ENCODE measurements at places on chromosomes 4 and X.

- DNase-seq = no peak
These were observed 3.9 kb upstream of the HAUS7 start for GRCh38 chrX:153474266-153474665.

DNA sequence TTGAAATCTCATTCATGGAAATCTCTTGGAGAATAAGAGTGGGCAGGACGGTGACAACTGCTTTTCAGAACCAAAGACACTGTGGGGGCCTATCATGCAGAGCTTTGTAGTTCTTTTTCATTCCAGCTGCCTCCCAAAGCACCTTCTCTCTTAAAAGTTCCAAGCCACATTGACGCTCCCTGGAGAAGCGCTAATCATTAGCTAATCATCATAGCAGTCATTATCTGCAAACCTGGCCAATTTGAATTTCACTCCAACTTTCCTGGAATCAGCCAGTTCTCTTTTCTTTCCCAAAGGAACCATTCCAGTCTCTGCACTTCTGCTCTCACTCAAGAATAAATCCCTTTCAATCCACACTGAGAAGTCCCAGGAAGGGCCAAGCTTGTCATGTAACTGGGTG lies 1144.1 kb upstream of the IGFBP7 start:
- DNase-seq = no peak

DNA sequence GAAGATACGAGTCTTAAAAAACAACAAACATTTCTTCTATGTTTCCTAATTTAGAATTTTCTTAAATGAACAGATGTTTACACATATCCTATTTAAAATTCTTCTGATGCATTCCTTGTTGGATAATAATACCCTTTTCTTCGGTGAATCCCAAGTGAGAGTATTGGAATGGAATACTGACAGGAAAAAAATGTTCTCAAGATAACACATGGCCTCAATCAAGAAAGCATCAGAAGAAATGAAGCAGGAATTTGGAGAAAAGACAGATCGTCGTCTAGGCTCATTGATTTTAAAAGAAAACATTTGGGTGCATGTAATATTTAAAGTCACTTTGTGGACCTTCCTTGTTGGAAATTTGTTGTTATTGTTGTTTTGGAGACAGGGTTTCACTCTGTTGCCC lies 196.9 kb upstream of the ANK2 start:
- DNase-seq = no peak

- DNase-seq = no peak
These were observed 40.7 kb downstream of the NPY2R start for GRCh38 chr4:155249016-155249566.

GRCh38 chr4:80423553-80424224 lies 88.2 kb downstream of the CFAP299 start:
- no peak for DNase-seq

- DNase-seq = no peak
These were observed 17.2 kb upstream of the HOPX start for GRCh38 chr4:56698329-56698728.

DNA sequence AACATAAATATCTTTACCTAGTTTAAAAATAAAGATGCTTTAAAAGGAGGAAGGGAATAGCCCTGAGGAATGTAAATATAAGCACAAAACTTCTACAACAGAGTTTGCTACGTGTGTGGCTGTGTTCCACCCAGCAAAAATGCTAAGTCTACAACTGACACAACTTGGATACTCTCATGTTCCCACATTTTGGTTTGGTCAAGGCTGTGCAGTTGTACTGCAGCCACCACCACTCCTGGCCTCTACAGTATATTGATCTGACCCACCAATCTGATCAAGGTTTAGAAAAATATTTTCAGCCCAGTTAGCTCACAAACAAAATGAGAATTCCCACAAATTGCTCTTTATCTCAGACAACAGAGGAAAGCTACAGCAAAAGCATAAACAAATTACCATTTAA lies 12.1 kb downstream of the F9 start:
- DNase-seq = no peak

DNA sequence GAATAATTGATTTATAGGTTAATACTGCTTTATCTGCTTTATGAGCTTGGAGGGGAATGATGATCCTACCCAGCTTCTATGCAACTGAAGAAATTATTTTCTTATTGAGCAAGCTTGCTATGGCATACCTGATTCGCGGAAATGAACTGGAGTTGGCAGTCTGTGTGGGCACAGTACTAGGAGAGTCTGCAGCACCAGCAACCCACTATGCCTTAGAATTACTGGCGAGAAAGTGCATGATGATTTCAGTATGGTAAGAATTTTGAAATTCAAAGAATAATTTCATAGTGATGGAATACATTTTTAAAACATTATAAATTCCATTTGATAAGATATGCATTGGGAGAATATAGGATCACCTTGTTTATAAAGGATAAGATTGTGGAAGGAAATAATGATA lies 32.3 kb downstream of the SPATA4 start:
- DNase-seq = no peak

- no peak for DNase-seq
These were observed 73.9 kb upstream of the MED14 start for GRCh38 chrX:40809210-40809609.

GRCh38 chr4:102411408-102411807 lies 66.1 kb upstream of the SLC39A8 start:
- no peak for DNase-seq

DNA sequence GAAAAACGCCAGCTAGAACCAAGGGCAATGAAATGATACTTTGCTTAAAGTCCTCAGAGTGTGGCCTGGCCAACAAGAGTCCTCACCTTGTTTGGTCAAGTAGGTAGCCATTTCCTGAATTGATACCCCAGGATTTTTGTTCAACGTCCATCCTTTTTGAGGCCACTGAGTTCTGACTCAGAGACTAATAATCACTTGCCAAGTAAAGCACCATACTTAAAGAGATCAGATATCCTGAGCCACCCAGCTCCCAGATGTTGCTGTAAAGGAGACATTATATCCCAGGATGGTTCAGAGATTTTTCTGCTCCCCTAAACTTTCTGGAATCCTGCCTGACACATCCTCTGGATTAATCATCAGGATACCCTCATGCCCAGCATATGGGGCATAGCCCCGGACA lies 190.9 kb downstream of the RAP1GDS1 start:
- DNase-seq = no peak

DNA sequence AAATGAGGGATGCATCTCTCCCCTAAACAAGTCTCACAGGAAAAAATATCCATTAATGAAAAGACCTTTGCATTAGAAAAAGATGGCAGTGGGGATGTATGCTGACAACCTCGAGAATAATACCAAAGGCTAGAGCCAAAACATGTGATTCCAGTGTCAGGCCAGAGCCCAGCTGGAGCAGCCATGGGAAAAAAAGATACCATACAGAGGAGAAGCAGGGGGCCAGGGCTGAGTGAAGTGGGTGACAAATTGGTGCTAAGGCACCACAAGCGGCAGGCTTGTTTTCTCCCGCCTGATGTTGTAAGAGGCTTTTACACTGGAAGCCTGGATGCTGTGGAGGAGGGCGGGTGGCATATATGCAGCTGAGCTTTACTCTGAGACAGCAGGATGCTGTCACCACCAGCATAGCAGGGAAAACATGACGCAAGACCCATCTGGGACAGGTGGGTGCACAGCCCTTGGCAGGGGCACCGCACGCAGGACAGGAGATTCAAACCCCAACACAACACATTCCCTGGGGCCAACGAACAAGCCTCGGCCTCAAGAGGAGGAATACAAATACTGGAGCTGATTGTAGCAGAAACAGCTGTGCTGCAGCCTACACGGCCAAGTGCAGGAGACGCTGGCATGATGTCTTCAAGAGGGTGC lies 91.9 kb downstream of the TSPAN5 start:
- DNase-seq = no peak

GRCh38 chr4:164116286-164116685 lies 621.8 kb downstream of the TMA16 start:
- DNase-seq = no peak

- no peak for DNase-seq
These were observed 17.4 kb upstream of the UBA1 start for GRCh38 chrX:47176101-47176740.

DNA sequence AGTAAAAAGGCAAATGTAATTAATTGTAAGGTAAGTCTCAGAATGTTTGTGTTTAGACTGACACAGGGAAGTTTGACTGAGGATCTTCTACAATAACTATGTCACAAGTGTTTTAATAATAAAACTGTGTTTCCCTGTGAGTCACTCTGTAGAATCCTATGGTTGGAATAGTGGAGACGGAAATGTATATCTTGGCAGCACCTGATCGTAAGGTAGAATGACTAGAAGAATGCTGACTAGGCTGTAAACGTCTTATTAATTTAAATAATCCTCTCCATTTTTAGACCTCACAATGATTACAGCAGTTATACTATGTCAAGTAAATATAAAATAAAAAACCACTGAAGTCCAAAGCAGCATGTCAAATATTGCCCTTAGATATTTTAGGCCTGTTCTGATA lies 266.0 kb downstream of the CCSER1 start:
- DNase-seq = no peak

- DNase-seq = no peak
These were observed 250.0 kb downstream of the GPAT3 start for GRCh38 chr4:83785891-83786290.

GRCh38 chrX:19487520-19488200 lies 27.6 kb downstream of the MAP3K15 start:
- DNase-seq = no peak

- DNase-seq = no peak
These were observed 247.7 kb downstream of the IL15 start for GRCh38 chr4:141884070-141884469.

DNA sequence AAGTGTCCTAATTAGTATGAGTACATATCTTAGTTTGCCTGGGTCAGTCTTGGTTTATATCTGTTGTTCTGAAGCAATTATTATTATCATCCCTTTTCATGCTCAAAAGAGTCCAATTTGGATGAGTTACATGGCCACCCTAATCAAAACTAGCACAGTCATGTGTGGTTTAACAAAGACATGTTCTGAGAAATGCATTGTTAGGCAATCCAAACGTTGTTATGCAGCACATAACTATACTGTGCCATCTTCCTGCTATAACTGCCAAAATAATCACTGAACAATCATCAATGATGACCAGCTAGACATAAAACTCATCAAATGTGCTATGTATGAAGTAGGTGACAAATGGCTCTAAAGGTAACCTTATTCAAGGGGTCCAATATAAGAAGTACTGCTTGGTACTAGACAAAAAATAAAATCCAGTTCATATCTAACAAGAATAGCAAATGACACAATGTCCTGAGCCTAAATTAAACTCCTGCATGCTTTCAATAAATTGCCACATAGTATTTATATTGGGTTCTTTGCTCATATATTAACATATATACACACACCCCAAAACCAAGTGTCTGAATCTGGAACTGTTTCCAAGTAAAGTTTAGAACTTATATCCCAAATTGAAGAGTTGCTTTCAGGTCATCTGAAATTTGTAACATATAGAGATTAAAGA lies 41.9 kb downstream of the CNOT6L start:
- DNase-seq = no peak

- DNase-seq = no peak
These were observed 111.6 kb upstream of the PTPN13 start for GRCh38 chr4:86482306-86483172.

DNA sequence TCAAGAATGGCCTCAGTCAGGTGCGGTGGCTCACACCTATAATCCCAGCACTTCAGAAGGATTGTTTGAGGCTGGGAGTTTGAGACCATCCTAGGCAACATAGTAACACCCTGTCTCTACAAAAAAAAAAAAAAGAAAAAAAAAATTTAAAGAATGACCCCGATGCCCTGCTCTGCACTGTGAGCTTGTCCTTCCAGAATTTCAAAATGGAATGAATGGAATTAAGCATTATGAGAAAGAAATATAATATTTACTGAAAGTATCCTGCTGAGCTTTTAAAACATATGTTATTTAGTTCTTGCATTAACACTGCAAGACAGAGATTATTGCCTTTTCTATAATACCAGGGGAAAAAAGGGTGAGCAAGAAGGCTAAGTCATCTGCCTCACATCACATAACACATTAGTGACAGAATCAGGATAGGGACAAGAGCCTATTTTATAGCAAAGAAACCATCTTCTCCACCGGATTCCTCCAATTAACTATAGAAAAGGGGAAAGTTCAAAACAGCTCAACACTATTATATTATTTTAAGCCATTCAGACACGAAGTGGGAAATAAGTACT lies 41.9 kb upstream of the GAB1 start:
- no peak for DNase-seq

DNA sequence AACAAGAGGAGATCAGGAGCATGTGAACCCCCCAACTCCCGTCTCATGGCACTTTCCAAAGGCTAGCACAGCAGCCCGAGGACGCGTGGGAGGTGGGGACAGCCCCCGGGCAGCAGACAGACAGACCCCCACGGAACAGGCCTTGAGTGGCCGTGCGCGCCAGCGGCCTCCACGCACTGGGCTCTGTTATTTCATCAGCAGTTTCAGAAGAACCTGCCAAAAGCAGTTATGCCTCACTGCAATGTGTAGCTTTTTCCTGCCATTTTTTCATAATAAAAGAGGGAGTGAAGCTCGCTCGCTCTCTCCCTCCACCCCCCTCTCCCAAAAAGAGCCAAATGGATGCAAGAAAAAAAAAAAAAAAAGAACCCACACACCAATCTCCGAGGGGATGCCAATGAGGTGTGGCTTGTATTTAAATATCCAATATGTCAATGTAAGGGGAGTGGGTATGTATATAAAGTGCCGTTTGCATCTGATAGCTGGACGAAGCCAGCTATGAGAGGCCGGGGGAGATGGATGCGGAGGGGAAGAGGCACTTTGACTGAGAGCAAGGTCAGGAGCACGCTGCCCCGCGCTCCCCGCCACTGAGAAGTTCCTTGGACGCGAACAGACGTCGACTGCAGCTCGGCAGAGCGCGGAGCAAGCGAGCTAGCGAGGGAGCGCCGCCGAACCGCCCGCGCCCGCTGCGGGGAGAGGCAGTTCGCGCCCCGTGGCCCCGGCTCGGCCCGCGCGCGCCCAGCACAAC lies at the start of gene FGF16:
Gene FGF16 (plus strand): TSS at position 482 of the 745 bp plus-strand sequence. CDS start 286 bp downstream, outside the sequence.
- no peak for DNase-seq
